ENCODE measurements at places on chromosomes 12 and 14.

DNA sequence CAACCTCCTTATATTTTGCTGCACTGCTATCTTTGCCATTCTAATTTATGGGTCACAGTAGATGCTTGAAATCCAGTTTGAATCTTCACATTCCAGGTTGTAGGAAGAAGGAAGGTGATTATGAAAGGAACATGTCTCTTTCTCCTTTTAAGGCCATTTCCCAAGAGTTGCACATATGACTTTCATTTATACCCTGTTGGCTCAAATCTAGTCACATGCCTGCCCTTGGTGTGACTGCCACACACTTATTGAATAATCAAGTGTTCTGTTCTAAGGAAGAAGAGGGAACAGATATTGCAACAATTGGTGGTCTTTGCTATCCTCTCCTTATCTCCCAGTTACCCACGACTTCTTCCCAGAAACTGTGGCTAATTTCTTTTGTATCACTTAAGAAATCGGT, 404.3 kb downstream of the TMEM117 start:
- no peak for DNase-seq

- DNase-seq, result no peak
Observed at GRCh38 chr12:2287151-2287550, 234.4 kb downstream of the CACNA1C start.

DNA sequence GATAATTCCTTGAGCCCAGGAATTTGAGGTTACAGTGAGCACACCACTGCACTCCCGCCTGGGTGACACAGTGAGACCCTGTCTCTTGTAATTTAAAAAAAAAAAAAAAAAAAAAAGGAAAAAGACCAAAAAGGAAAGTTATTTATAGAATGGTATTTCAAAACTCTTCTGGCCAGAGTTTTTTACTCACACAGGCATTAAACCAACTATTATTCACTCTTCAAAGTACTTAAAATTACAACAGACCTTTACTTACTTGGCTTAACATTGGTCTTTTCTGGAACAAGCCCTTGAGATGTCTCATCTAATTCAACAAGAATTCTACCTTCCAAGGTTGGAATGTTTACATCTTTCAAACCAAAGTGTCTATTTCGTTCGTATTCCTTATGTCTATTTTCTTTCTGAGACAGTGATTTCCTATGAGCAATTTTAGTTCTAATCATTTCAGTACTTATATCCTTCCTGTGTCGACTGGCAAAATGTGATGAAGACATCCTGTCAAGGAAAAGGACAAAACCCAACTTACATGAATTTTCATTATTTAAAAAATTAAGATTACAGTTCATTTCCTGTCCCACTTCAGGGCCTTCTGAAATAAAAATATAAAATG, 2.6 kb downstream of the DLGAP5 start:
- no peak for DNase-seq

GRCh38 chr12:38890102-38890855, 15.1 kb downstream of the CPNE8 start:
- DNase-seq, result no peak

- DNase-seq, result no peak
Observed at GRCh38 chr14:100147691-100148464, 11.6 kb downstream of the DEGS2 start.

- no peak for DNase-seq
Observed at GRCh38 chr14:94974893-94975292, 182.4 kb downstream of the DICER1 start.

DNA sequence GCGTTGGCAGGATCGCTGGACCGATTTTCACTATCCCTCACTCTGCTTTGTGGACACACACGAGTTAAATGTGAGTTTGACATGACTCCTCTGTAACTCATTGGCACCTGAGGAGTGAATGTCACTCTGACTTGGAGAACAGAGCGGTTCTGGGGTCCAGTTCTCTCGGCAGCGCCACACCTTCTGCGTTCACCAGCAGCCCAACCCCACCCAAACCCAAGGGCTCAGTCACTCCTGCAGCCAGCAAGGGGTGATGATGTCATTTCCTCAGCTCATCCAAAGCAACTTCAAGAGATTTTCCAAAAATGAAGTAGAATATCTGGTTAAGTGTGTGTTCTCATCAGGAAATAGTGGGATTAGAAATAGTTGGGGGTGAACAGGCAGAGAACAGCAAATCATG, 36.3 kb downstream of the ADGRD1 start:
- DNase-seq, result no peak

DNA sequence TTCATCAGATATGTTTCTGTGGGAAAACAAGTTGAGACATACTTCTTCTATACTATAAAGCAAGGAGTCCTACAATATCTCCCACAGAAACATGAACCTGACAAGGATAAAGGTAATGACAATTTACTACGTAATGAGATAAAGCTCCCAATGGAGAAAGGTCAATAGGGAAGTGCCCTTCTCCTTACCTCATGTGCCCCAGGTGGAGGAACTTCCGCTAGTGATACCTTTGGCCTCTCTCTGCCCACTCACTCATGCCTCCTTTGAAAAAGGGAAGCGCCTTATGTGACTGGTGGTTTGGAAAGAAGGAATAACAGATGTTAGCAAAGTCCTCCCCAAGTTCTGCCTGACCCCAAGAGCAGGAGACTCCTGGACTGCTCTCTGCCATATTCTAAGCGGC, 305.3 kb downstream of the ITPR2 start:
- DNase-seq, result no peak

DNA sequence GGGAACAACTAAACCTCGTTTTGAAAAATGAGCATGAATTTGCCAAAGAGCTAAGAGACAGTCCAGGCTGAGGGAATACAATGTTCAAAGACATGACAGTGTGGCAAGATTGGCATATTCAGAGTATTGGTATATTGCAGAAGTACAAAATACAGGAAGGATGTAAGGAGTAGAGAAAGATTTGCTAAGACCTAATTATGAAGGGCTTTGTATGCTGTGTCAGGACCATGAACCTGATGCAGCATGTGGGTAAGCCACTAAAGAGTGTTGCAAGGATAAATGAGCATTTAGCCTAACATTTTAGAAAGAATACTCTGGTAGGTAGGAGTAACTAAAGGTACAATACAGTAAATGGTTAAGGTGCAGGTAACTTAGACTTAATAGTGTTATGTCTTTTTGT, 65.1 kb downstream of the KTN1 start:
- no peak for DNase-seq

GRCh38 chr14:34568803-34569202, 29.3 kb upstream of the EAPP start:
- no peak for DNase-seq

DNA sequence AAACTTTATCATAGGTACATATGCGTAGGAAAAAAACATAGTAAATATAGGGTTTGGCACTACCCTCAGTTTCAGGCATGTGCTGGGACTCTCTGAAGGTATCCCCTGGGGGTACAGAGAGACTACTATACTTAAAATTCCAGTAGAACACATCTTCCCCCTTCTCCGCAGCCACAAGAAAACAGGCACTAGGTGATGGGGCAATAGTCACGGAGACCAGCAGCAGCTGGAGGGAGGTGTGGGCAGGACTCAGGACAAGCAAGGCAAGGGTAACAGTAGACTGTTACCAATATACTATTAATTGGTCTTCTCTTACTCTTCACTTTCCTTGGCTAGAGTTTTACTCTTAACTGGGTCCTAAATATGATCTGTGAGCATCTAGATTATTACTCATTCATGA, 4.6 kb upstream of the PAPOLA start:
- DNase-seq, result no peak

DNA sequence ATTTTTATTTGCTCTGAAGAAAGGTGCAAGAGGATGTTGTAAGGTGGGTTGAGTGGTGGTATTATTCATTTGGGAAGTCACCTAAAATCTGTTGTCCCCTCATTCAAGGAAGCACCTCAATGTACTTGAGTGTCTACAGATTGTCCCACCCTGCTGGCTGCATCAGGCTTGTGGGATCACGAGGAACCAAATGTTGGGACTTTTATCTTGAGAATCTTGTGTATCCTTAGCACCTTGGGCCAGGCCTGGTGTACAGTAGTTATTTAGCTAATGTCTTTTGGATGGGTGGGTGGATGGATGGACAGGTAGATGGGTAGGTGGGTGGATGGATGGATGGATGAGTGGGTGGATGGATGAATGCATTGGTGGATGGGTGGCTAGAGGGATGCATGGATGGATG, 519.3 kb downstream of the BCL11B start:
- DNase-seq, result no peak

DNA sequence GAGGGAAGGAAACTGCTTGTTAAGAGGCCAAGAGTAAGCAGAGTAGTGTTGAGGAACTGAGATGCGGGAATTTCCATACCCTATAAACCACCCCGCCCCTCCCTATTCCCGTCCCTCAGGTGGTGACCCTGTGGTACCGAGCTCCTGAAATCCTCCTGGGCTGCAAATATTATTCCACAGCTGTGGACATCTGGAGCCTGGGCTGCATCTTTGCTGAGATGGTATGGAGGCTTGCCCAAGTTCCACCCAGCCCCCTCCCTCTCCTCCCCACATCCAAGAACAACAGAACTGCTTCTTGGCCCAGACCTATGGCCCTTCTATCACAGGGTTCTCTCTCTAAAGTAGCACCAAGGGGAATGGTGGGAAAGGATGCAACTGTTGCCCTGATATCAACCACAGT, 2.7 kb downstream of the CDK2 start:
- no peak for DNase-seq

GRCh38 chr12:7042842-7043241, 17.7 kb upstream of the C1S start:
- DNase-seq, result no peak

DNA sequence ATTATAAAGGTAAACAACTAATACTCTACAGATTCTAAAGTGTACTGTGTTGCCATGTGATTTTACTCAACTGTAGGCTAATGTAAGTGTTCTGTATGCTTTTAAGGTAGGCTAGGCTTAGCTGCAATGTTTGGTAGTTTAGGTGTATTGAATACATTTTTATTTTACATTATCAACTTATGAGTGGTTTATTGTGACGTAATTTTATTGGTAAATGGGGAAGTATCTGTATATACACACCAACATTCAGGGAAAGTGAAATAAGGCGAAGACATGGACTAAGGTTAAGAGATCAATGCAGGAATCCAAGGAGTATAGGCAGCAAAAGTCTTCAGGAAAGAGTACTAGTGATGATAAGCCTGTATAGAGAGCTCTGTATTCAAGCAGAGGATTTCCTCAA, 365.8 kb upstream of the MGAT4C start:
- DNase-seq, result no peak

GRCh38 chr12:89861086-89861485, 152.4 kb upstream of the ATP2B1 start:
- no peak for DNase-seq

- no peak for DNase-seq
Observed at GRCh38 chr14:93092606-93093556, 22.8 kb downstream of the ITPK1 start.

DNA sequence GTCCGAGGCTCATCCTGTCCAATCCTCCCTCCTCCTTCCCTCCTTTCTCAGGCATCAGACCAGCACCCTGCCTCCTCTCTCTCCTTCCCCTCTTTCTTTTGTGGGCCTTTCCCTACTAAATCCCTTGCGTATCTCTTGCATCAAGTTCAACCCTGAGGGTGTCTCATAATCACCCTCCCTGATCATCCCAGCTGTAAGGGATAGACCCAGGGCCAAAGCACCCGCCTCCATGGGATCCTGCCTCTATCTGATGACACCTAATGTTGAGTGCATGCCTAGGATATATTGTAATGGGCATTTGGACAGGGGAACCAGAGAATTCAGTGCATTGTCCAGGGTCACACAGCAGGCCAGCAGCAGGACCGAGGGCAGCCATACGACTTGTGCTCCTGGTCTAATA, 84.9 kb downstream of the PHETA1 start:
- no peak for DNase-seq

- no peak for DNase-seq
Observed at GRCh38 chr12:125218952-125219351, 153.7 kb downstream of the AACS start.

DNA sequence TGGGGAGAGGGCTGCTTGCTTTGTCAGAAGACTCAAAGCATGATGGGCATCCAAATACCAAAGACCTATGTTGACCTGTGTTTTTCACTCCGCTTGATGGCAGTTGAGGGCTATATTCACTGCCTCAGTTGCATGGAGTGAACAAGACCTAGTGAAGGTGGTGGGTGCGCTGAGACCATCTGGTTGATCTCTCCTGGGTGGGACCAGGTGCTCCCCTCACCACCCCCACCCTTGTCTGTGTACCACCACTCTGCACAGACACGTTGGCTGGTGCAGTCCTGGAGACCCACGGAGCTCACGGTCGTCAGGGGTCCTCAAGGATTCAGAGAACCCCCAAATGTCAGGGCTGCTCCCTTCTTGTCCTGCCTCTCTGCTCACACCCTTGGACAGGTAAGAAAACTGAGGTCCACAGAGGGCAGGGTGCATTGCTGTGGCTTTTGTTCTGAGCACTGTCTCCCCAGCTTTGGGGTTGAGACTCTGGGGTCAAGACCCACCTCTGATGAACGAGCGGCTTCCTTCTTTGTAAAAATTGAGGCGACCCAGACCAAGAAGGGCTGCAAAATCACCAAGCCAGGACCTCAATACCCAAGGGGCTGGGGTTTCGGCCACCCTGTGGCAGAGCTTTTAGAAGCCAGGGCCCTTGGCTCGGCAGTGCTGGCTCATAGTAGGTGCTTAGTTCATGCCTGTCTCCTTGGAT, 166.3 kb upstream of the RTL1 start:
- DNase-seq, result no peak

- DNase-seq, result no peak
Observed at GRCh38 chr12:39199351-39199750, 243.6 kb downstream of the KIF21A start.

- no peak for DNase-seq
Observed at GRCh38 chr12:1974812-1975211, 29.4 kb downstream of the DCP1B start.

DNA sequence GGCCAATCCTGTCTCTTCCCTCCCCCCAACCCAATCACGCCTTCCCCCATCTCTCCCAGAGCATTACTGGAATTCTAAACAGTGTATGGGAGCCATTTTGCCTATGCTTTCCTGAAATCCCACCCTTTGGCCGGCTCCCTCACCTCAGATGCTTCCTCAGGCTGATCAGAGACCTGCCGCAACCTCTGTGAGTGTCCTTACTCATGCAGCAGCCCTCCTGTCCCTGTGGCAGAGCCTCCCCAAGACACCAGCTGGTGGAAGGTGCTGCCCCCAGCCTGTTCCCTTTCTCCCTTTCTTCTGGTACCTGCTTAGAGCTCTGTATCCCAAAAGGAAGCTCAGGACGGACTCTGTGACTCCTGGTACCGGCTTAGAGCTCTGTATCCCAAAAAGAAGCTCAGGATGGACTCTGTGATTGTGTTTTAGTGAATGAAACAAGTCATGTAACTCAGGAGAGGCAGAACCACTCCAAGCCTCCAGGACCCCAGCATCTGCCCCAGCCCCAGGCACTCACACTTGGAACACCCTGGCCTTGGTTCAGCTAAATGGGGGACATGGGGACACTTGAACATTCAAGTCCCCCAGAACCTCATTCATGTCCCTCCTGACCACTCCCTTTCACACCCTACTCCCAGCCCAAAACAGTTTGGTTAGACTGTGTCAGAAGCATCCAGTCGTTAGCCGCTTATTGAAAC, 29.3 kb upstream of the RIN3 start:
- no peak for DNase-seq

GRCh38 chr14:54529811-54530210, 20.1 kb downstream of the CGRRF1 start:
- no peak for DNase-seq
